T-helper 9 cell (primary cell): ENCODE measurements at places on chromosomes 5 and 9.
A peak's percentile ranks its signal among the peaks of the same experiment; 100 is the strongest.

GRCh38 chr5:62534461-62535236, 44.0 kb upstream of the LRRC70 start:
- no peak for DNase-seq

- DNase-seq, result no peak
Observed at GRCh38 chr9:125580701-125581286, 126.2 kb downstream of the MAPKAP1 start.

DNA sequence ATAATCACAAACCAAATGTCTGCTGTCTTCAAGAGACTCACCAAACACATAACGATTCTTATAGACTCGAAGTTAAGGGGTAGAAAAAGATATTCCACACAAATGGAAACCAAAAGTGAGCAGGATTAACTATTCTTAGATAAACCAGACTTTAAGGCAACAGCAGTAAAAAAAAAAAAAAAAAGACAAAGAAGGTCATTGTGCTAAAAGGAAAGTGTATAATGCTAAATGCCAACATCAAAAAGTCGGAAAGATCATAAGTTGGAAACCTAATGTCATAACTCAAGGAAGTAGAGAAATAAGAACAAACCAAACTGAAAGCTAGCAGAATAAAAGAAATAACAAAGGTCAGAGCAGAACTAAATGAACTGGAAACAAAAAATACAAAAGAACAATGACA, 714.6 kb downstream of the SEMA5A start:
- no peak for DNase-seq

GRCh38 chr9:28105001-28105400, 531.7 kb upstream of the C9orf72 start:
- no peak for DNase-seq

GRCh38 chr5:116566251-116566650, 8.4 kb downstream of the SEMA6A start:
- DNase-seq, result no peak

DNA sequence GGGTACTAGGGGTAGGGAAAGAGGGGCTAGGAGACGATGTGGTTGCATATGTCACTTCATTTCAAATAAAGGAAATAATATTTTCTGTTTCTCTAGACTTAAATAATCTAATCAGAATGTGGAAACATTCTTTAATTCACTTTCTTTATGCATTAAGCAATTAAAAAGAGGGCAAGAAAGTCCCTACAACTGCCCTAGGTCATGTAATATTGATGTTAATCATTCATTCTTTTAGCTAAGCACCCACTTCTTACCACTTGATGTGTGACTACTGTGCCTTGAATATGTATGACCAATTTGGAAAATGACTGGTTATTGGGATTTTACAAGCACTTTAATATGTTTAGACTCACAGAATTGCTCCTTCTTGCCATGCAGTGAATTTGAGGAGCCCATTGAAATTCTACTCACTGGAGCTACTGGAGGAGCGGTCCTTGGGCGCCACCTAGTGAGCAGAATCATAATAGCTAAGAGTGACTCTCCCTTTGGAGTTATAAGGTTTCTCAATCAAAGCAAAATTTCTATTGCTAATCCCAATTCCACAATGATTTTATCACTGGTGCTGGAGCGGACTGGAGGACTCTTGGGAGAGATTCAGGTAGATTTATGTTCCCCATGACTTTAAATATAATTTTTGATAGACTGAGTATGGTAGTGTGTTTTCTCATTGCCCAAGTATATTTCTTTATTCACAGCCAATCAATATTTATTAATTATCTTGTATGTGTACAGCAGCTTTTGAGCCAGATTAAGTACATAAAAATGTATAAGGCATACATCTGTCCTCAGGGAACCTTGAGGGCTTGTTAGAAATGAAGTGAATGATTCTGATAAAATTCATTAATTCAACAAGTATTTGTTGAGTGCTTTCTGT, 225.1 kb downstream of the ADGRV1 start:
- DNase-seq, result peak; percentile 65

DNA sequence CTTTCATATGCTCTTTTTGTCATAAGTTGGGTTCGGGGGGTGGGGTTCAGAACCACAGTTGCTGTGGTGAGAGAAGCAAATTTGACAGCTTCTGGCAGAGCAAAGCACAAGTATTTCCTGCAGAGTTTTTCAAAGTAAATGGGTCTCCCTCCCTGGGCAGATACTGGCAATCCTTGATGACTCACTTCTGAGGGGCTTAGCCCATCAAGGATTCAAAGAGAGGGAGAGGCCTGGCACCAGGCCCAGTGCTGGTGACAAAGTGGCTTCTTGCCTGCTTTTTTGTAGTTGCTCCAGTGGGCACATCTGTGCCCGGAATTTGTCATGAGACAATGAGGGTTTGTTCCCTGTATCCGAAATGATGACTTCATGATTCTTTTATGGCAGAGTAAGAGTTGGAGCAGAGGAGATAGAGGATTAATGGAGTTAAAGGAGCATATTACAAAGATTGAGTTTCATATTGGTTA, 46.6 kb upstream of the TNC start:
- no peak for DNase-seq

- DNase-seq, result no peak
Observed at GRCh38 chr9:4725706-4726442, 15.1 kb downstream of the AK3 start.

GRCh38 chr5:119276978-119277377, 78.8 kb upstream of the TNFAIP8 start:
- DNase-seq, result no peak

DNA sequence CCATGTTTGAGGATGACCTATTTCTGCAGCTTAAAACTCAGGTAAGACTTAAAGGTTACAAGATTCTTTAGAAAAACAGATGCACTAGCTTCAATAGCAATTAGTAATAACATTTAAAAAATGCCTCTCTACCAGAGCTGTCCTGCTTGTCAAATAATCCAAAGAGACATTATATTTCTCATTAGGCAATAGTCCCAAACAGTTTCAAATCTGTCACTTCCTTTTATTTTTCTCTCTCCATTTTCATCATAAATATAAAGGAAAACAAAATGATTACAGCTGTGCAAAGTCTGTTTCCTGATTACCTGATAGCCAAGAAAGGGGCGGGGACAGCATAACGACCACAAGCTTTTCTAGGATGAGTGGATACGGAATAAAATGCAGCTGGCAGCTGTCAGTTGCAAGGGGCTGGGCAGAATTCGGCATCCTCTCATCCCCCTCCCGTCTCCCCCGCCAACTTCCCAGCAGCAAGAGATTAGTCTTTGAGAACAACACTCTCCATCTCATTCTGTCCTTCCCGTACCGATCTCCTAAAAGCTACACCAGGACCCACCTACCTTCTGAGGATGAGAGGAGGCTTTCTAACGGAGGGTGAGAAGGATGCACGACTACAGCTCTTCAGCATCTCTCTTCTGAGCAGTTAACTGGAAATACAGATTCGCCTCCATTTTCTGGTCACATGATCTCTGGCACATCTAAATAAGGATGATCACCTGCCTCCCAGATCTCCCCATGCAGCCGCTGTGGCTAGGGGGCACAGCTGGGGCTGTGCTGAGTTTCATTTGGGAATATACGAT, 72.5 kb upstream of the PCA3 start:
- no peak for DNase-seq

- DNase-seq, result no peak
Observed at GRCh38 chr5:33774341-33774740, 117.4 kb downstream of the ADAMTS12 start.

- no peak for DNase-seq
Observed at GRCh38 chr5:72988769-72989168, 32.9 kb downstream of the FCHO2 start.

DNA sequence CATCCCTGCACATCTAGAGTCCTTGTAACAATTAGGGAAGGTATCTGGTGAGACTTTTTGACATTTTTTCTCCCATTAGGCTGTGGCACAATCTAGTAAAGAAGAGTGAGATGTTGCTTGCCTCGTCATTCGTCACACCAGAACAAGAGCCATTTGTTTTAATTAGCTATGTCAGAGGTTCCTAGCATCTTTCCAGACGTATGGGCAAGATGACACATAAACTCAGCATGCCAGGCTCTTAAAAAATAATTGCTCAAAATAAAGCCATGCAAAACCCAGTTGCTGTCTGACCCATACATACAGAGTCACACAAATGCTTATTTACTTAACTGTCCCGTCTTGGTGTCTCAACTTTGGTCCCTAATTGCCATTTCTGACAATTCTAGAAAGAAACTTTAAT, 125.9 kb downstream of the TRPM3 start:
- DNase-seq, result no peak

DNA sequence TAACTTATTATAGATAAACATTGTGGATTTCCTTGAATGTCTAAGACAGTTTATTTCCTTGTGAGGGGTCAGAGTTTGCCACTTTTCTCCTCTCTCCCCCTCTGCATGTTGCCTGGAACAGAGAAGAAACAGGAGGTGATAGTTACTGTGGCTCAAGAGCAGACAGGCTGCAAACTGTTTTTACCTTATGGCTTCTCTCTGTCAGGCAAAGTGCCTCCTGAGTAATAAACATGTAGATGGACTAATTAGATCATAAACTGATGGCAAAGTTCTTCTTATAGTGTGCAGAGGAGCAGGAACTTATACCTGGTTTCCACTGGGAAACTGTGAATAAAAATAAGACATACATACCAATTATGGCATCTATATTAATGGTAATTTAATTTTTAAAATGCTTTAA, 133.1 kb upstream of the CDH12 start:
- no peak for DNase-seq

DNA sequence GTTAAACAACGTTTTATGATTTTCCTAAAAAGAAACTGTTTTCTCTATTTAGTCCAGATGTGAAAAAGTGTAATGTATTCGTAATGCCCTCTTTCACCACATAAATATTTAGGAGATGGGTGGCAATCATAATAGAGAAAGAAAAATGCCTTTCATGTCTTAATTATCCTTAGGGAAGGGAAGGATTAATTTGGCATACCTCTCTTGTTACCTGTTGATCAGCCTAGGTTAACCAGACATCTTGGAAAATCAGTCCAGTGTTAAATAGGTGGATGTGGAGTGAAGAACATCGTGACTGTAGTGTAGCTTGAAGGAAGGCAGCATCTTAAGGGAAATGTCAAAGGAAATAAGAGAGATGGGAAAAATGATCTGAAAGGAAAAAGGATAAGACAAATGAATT, 76.2 kb downstream of the NNT start:
- no peak for DNase-seq

- DNase-seq, result no peak
Observed at GRCh38 chr5:65927503-65928321, 1.3 kb downstream of the ERBIN start.

DNA sequence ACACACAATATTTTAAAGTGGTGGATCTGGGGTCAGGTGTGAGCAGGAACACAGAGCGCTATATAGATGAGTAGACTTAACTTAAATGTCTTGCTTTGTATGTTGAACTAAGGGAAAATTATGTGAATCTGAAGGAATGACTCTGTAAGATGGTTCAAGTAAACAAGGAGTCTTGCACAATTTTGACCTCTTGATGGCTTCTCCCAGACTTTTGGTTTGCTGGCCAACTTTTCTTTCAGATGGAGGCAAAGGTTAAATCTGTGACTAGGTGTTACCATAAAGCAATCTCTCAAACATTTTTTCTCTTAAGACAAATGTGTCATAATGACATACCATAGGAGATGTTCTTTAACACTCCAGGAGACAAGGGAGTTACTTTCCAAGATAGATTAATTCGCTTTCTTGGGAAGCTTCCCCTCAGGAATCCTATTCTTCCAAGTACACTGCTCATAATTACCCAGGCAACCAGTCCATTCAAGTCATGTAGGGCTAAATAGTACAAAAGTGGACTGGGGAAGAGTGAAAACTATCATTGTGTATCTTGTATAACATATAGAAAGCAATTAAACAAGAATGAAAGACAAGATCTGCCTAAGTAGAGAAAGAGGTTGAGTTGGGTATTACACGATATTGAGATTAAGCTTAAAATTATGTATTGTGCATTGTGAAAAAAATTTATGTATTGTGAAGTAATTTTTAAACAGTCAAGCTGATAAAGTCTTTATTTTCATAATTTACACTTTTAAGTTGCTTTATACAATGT, 60.3 kb upstream of the SLC27A6 start:
- DNase-seq, result no peak

DNA sequence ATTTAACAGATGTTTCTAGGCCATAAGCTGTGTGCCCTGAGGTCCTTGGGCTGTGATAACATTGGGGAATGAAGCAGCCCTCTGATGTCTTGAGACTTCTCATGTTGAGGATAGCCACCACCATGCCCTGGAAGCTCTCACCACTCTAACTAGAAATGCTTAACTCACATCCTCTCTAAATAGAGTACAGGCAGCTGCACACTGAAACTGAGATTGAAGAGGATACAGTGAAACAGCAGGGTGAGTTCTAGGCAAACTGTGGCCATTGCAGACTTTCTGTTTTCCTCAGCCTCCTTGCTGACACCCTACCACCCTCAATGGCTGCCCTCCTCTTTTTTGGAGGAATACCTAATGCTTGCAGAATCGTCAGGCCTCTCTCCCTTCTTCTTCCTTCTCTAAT, 22.4 kb downstream of the UTP15 start:
- DNase-seq, result no peak

DNA sequence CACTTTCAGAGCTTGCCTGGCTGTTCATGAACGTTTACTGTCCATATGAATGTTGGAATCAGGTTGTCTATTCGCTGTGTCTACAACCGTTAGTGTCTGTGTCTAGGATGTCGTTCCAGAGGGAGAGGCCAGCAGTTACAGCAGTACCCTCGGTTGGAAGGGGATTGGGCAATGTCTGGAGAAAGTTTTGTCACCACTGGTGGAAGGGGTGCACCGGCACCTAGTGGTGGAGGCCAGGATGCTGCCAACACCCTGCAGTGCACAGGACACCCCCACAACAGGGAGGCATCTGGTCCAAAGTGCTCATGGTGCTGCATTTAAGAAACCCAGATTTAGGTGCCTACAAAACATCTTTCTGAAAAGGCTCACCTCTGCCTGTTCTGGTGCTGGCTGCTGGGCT, 220.7 kb downstream of the FANCC start:
- no peak for DNase-seq
